ENCODE measurements at places on chromosomes 6 and 20. TPM values are rescaled to one million over a fixed set of nuclear protein-coding genes. Genes with fewer than 3 reads are reported as not detected.

Gene DZANK1
- 1.9 TPM for total RNA-seq

Gene GNAS-AS1
- total RNA-seq = 1.4 TPM

Gene GABRR1
- total RNA-seq = not detected

Gene KCNQ2
- total RNA-seq = not detected

Gene SNAP91
- not detected for total RNA-seq

Gene IRF4
- 221 TPM for total RNA-seq

Measured in T-helper 1 cell treated with Interleukin-12 subunit alpha and Interleukin-12 subunit beta and Interleukin-4 antibody, amounts not matched to agents 30 ng/mL and 1 ng/mL, for 36 hours (primary cell).